ENCODE measurements at places on chromosomes 2 and 18.
A peak's percentile ranks its signal among the peaks of the same experiment; 100 is the strongest.

GRCh38 chr2:11669454-11670291 lies at the start of gene NTSR2:
Gene NTSR2, minus strand, starts transcription at chr2:11670195. Its CDS starts 66 bp downstream, at chr2:11670129.
- no peak within 1 kb of the TSS for H3K27ac ChIP-seq
- H3K4me1 ChIP-seq, result peaks cover 9% of the 10 kb centered on the region
- DNase-seq, result peak; percentile 54
- no peaks in the 10 kb centered on the region for H3K36me3 ChIP-seq

DNA sequence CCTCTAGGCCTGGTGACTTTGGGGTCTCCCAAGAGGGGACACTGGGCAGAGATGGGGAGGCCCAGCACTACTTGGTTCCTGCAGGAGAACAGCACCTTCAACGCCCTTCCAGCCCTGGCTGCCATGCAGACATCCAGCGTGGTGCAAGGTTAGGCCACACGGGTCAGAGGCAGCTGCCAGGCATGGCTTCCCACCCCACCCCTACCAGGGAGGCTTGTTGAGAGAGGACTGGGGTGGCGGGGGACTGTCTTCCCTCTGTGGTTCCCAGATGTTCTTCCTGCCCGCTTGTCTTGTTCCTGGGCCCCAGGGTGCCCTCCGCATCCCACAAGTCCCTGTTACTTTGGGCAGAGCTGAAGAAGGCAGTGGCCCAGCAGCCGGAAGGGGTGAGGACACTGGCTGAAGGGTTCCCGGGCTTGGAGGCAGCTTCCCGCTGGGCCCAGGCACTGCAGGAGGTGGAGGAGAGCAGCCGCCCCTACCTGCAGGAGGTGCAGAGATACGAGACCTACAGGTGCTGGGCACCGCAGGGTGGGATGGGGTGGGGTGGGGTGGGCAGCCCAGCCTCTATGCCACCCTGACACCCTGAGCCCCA lies 4.5 kb downstream of the PROM2 start:
- H3K27me3 ChIP-seq, result peaks cover 47% of the 10 kb centered on the region
- H3K36me3 ChIP-seq, result no peaks in the 10 kb centered on the region
- H3K4me3 ChIP-seq, result no peak overlapping the region
- DNase-seq, result no peak

DNA sequence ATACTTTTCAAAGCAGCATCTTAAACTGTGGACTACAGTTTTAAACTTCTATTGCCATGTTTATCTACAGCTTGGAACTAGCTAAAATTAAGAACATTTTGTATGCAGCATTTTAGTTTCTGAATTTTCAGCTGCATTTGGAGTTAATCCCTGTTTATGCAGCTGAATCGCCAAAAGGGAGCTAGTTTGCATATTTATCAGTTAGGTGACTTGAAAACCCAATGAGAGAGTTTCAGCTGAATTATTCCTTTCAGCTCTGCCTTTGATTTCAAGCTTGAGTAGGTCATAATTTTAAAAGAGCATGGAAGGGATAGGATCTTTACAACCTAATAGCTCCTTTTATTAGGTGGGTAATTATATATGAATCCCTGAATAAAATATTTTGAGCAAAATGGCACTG lies 692.6 kb downstream of the MBD2 start:
- no peak overlapping the region for H3K4me3 ChIP-seq
- H3K36me3 ChIP-seq, result no peaks in the 10 kb centered on the region
- no peaks in the 10 kb centered on the region for H3K27me3 ChIP-seq

GRCh38 chr18:63137999-63138435 lies 181.6 kb downstream of the BCL2 start:
- no peak overlapping the region for H3K4me3 ChIP-seq
- no peaks in the 10 kb centered on the region for H3K36me3 ChIP-seq
- peaks cover 3% of the 10 kb centered on the region for H3K27me3 ChIP-seq
- no peaks in the 10 kb centered on the region for H3K4me1 ChIP-seq

GRCh38 chr2:239736358-239737143 lies 288.6 kb downstream of the NDUFA10 start:
- peaks cover 4% of the 10 kb centered on the region for H3K27me3 ChIP-seq
- H3K4me1 ChIP-seq, result no peaks in the 10 kb centered on the region
- no peak overlapping the region for H3K4me3 ChIP-seq
- H3K36me3 ChIP-seq, result no peaks in the 10 kb centered on the region

Measured in K562 (cell line).